K562 (cell line): ENCODE measurements at places on chromosomes 12 and 14. TPM values are rescaled to one million over a fixed set of nuclear protein-coding genes. Genes with fewer than 3 reads are reported as not detected.

ORAI1 gene
- 23.8 and 24.4 TPM in 2 replicates for total RNA-seq

PTPRO gene
- 0.22 TPM in 1 of 2 replicates, not detected in the other for total RNA-seq

SMAGP gene
- 29.7 and 35.9 TPM in 2 replicates for total RNA-seq

KLHL33 gene
- total RNA-seq = 0.02 TPM in 1 of 2 replicates, not detected in the other

CHGA gene
- 0.20 TPM in 1 of 2 replicates, not detected in the other for total RNA-seq
